CD4-positive, CD25-positive, alpha-beta regulatory T cell (primary cell): ENCODE measurements at places on chromosomes 1 and 21. TPM values are rescaled to one million over a fixed set of nuclear protein-coding genes. Genes with fewer than 3 reads are reported as not detected.

Gene CD101
- total RNA-seq, result 14.9 TPM

Gene DYRK3
- 0.67 TPM for total RNA-seq

Gene TEDDM1
- not detected for total RNA-seq

Gene RPE65
- total RNA-seq, result not detected

Gene OR2M3
- not detected for total RNA-seq

Gene PLOD1
- 2.9 TPM for total RNA-seq
